Astrocyte (in vitro differentiated cells and primary cell): ENCODE measurements at places on chromosomes 11 and 22. TPM values are rescaled to one million over a fixed set of nuclear protein-coding genes. Genes with fewer than 3 reads are reported as not detected.

Gene ANGPTL5
- not detected in 2 replicates for total RNA-seq

Gene BIK
- total RNA-seq: 0.31 and 0.32 TPM in 2 replicates

Gene KCNJ1
- total RNA-seq: 0.14 TPM in 1 of 2 replicates, not detected in the other

Gene TTC38
- total RNA-seq: 15.0 and 16.1 TPM in 2 replicates

Gene LAYN
- 47.5 and 54.5 TPM in 2 replicates for total RNA-seq
